Effector CD4-positive, alpha-beta T cell (primary cell): ENCODE measurements at places on chromosomes 2 and 18.

DNA sequence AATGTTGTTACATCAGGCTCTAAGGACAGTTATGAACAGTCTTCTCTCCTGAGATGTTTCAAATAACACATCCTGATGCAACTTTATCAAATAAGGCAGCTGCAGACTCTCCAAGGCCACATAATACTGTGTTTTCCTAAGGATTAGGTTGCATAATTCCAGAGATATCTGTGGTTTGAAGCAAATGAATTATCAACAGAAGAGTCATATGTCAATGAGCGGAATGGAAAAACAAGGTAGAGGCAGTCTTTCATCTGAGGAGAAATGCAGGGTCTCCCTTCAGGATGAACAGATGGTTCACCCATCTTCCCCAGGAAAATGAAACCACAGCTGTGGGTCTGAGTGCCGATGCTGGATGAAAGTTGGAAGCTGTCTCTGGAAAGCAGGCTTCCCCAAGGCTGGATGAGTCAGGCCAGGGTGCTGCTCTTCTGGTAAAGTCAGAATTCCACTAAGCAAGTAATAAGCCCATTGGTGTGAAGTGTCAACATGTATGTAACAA is 22.2 kb downstream of the LYG1 start:
- no peak for DNase-seq

DNA sequence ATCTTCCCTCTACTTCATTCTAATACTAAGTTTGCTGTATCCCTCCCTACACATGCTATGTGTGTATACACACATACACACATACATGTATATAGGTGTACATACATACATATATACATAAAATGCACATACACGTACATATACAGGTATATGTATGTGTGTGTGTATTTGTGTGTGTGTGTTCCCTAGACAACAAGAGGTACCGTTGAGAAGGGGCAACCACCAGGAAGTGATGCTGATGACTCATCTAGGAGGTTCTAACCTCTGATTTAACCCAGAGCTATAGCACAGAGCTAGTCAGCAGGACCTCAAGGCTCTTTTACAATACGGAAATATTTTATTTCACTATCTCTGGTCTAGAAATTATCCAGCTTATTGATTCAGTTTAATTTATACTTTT is 139.2 kb downstream of the LAMA3 start:
- DNase-seq: peak; percentile 45

GRCh38 chr18:32368991-32369390 is 101.7 kb downstream of the GAREM1 start:
- no peak for DNase-seq

GRCh38 chr2:233489666-233490065 is 76.9 kb downstream of the USP40 start:
- DNase-seq: no peak

DNA sequence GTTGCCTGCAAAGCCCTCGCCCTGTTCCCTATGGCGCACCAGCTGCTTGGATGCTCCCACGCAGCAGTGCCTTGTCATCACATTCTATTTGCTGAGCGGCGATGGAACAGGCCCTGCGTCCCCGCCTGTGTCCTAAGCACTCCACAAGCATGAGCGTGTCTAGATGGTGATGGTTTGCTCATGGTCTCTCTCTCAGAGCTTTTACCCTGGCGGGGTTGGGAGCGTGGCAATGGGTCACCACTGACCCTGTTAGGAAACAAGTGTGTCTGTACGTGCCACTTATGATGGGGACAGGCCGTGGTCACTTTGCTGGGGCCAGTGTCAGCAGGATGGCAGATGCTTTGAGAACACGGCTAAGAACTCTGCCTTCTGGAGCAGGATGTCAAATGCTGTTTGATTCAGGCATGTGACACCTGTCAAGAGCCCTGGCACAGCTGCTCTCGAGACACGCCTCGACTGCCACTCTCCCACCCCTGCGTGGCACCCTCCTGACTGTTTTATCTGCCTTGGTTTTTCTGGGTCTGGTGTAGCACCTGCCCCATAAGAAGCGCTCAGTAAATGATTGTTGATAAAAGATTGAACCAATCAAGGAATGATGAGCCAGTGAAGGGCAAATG is 44.2 kb downstream of the RRM2 start:
- DNase-seq: no peak

GRCh38 chr18:58026395-58026794 is 17.6 kb upstream of the NEDD4L start:
- DNase-seq: no peak

DNA sequence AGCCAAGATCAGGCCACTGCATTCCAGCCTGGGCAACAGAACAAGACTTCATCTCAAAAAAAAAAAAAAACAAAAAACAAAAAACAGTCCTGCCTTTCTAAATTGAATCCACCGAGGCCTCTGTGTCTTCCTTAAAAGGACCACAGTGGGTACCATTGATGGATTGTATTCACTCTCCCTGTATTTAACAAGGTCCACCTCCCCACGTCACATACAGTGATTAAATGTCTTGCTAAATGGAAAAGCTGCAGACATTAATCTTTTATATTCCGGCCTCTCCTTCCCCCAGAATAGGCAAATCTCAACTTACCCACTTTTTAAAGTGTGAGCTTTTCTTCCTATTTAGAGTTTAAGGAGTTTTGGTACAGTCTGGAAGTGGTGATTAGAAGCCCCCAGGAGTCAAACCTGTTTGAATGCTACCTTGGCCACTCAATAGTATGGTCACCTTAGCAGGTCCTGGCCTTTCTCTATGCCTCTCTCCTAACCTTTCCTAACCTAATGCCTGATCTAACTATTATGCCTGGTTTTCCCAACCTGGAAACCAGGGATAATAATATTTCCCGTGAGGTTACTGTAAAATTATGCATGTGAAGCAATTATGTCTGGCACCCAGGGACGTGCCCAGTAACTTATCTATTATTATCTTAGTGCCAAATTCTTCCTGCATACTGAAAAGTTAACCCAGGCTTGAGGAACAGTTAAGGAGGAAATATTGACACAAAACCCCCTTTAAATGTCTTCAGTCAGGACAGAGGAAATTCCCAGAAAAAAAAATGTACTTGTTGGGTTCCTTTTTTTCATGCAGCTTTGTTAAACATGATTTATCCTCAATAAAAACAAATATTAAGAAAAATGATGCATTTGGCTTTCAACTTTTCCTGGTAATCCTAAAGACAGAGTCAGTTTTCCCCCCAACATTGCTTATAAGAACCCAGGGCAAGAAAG is 3.1 kb downstream of the NFE2L2 start:
- no peak for DNase-seq

DNA sequence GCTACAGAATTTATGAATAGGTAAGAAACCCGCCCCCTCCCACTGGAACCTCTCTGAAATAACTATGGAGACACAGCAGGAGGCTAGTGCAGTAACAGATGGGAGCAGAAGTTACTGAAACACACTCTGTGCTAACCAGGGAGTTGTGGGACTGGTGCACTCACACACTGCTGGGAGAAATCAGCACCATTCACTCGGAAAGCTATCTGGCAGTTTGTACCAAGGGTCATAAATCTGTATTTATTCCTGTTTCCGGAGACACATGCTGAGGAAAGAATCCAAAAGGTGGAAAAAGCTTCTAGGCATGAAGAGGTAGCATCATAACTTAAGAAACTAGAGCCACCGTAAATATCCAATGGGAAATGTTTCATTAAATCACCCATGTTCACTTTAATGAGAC is 39.9 kb downstream of the TGFA start:
- no peak for DNase-seq

DNA sequence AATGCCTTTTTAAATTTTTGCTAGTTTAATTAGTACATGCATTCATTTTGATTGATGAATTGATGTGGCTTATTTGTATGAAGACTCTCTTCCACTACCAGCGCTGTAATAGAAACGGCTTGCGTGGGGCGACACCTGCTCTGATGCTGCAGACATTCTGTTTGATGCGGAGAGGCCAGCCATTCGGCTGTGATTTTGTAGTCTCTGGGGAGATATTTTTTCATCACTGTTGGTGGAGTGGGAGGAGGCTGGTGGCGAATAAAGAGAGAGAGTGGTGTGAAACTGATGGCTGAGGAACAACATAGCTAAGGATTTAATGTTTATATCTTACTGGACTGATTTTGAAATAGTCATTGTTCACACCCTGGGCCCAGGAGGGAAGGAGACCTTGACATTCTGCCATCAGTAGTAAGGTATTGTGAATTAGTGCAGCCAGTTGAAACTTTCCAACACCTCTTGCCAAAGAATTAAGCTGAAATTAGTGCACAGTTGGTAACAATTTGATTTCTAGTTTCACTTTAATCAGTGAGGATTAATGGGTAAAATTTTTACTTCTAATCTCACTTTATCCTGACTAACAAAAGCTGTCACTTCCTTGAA is 224.1 kb downstream of the MTX2 start:
- DNase-seq: no peak

- DNase-seq: peak; percentile 62
Measured at GRCh38 chr2:96537734-96538486, 1.4 kb downstream of the ARID5A start.

DNA sequence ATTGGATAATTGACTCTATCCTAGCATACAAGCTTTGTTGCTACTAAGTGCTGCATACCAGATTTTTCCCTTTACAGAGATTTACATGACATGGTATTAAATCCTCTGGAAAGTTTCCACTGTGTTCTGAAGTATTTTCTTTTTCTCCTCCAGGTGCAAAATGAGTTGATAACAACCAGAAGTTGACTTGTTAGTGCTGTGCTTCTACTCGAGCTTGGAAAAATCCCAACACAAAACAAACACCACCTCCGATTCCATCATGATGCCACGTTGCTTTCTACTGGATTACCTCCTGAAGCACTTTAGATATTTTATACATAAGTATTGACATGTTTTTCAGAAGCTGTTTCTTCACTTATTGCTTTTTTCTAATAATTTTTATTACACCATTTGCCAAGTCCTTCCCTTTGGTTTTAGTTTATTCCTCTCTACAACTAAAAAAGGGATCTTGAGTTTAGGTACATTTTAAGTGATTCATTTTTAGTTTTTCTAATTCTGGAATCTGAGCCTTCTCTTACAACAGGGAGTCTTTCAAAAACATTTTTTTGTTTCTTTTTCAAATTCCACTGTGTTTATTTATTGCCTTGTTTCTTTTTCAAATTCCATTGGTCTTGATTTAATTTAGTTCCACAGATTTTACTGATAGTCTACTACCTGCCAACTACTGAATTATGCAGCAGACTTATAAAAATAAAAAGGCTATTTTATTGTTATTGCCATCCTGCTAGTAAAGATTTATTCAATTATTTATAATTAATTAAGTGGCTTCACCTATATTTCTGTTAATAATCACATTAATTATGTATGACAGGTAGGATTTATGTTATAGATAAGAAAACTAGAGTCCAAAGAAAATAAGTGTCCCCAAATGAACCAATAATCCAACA is 143.4 kb downstream of the PPP1R1C start:
- DNase-seq: no peak

DNA sequence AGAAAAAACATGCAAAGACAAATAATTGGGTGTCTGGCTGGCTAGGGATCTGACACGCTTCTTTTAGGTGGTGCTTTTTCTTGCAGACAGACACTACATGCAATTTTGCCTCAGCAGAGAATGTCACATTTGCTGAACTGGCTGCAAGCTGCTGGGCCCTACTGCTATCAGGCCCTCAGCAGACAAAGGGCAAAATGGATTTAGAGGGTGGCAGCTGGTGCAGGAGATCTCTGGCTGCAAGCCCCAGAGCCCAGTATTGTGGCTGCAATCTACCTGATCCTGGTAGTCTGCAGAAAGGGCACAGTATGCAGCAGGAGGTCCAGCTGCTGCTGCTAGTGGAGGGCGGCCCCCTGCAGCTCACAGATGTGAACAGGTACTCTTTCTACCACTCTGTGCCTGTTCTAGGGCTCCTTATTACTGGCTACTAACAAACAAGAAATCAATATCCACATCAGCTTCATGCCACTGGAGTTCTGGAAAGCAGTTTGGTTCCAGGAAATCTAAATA is 796.7 kb upstream of the CELF4 start:
- DNase-seq: no peak

GRCh38 chr2:27828305-27828704 is 56.8 kb downstream of the MRPL33 start:
- DNase-seq: no peak

DNA sequence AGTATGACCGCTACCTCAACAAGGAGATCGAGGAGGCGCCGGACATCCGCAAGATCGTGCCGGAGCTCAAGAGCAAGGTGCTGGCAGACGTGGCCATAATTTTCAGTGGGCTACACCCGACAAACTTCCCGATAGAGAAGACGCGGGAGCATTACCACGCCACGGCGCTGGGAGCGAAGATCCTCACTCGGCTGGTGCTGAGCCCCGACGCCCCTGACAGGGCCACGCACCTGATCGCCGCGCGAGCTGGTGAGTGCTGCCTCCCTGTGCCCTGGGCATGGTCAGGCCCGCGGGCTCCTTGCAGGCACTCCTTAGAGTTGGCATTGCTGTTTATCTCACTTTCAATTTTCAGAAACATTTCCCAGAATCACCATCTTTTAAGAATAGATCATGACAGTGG is 35.7 kb downstream of the CTDP1 start:
- DNase-seq: no peak

DNA sequence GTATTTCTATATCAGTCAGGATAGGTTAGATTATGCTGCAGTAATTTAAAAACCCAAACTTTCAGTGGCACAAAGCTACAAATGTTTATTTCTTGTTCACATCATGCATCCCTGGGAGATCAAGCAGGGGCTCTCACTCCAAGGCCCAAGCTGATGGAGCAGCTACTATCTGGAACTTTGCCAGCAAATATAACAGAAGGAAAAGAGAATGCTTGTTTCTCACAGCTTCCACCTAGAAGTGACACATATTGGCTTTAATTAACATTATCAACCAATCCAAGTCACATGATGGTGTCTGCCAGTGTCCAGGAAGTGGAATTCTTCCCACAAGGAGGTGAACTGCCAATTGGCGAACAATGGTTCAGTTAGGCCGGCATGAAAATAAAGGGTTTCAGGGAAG is 306.9 kb downstream of the BCL11A start:
- no peak for DNase-seq

- DNase-seq: no peak
Measured at GRCh38 chr2:128438091-128438490, 119.4 kb upstream of the HS6ST1 start.

GRCh38 chr2:196974970-196975369 is 48.5 kb upstream of the PGAP1 start:
- no peak for DNase-seq

GRCh38 chr2:111884592-111884964 is 585 bp upstream of the ANAPC1 start:
- no peak for DNase-seq
